Lung (tissue), 17 donors: ENCODE measurements at places on chromosomes 2 and 18.
A peak's percentile ranks its signal among the peaks of the same experiment; 100 is the strongest.

GRCh38 chr2:71891719-71892422 is 255.8 kb downstream of the CYP26B1 start:
- no peak overlapping the region for H3K4me3 ChIP-seq
- DNase-seq = no peak
- no peaks in the 10 kb centered on the region for H3K36me3 ChIP-seq
- H3K4me1 ChIP-seq = no peaks in the 10 kb centered on the region
- peaks cover 3% of the 10 kb centered on the region for H3K27me3 ChIP-seq

- DNase-seq = no peak
- H3K27ac ChIP-seq = no peak overlapping the region
- H3K36me3 ChIP-seq = no peaks in the 10 kb centered on the region
- H3K27me3 ChIP-seq = no peaks in the 10 kb centered on the region
Measured at GRCh38 chr2:122236152-122236874, 480.9 kb downstream of the TSN start.

- H3K27ac ChIP-seq = no peak overlapping the region
- peak; percentile 51 for DNase-seq
- no peak overlapping the region for H3K4me3 ChIP-seq
- H3K4me1 ChIP-seq = no peaks in the 10 kb centered on the region
Measured at GRCh38 chr2:169221745-169222369, 140.5 kb downstream of the LRP2 start.

GRCh38 chr2:149573760-149574159 is 13.8 kb downstream of the MMADHC start:
- H3K4me1 ChIP-seq = no peaks in the 10 kb centered on the region
- no peak overlapping the region for H3K27ac ChIP-seq
- H3K36me3 ChIP-seq = peaks cover 4% of the 10 kb centered on the region
- DNase-seq = no peak
- H3K27me3 ChIP-seq = no peaks in the 10 kb centered on the region
- H3K4me3 ChIP-seq = no peak overlapping the region

DNA sequence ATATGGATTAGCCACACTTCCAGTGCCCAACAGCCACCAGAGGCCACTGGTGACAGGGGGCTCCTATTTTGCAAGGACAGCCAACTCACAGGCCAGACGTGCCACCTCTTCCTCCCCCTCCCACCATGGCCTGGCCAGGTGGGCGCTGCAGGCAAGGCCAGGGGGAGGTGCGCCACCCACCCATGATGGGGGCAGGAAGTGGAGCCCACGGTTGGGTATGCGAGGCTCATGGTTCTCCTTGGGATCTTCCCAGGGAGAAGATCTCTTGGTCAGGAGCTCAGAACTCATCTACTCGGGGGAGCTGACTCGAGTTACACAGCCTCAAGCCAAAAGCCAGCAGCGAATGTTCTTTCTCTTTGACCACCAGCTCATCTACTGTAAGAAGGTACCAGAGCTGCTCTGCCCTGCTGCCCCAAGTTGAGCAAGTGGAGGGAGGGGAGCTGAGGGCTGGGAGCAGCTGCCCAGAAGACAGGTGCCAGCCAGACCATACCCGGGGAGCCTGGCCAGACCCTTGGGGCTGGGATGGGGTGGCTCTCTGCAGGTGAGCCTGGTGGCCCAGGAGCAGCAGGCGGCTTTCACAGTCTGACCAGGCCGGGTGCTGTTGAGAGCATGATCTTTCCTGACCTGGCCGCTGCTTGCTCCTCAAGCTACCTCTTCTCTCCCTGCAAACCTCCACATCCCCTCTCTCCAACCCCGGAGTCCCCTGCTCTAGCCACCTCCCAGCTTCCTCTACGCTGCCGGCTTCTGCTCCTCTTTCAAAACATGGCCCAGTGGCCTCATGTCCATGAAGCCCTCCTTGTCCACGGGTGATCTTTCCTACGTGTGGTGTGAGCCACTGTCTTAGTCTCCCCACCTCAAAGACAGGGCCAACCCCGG is 49.8 kb downstream of the FAM168B start:
- DNase-seq = no peak
- no peak overlapping the region for H3K27ac ChIP-seq
- peaks cover 20% of the 10 kb centered on the region for H3K36me3 ChIP-seq
- H3K27me3 ChIP-seq = peaks cover 12% of the 10 kb centered on the region
- no peak overlapping the region for H3K4me3 ChIP-seq

DNA sequence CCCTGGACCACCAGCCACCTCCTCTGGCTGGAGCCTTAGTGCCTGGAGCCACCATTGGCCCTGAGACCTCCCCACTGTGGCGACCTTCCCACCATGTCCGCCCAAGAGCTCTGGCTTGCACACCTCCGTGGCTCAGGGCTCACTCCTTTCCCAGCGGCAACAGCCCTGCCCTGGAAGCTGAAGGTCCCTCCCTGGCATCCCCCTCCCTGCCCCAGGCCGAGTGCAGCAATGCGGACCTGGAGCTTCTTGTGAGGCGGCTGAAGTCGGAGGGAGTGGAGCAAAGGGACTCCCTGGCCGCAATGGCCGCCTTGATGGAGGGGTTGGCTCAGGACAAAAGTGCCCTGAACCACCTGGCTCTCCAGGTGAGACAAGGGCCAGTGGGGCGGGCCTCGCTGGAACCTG is 28.6 kb downstream of the CROCC2 start:
- no peak overlapping the region for H3K4me3 ChIP-seq
- no peaks in the 10 kb centered on the region for H3K36me3 ChIP-seq
- no peaks in the 10 kb centered on the region for H3K4me1 ChIP-seq

DNA sequence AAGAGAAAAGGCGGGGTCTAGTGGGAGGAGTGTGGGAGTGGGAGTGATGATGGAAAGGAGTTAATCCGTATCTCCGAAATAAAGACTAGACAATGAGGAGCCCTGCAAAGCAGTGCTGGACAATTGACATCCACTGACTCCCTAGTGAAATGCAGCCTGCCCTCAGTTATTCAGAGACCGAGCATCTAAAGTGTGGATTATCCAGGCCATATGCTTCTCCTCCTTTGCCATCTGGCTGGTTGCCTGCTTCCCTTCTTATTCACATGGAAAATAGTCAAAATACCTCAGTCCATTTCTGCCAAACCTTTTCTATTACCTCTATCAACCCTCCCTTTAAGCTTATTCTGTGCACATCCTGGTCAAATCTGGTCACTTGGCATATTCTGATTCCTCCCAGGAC is 288.8 kb upstream of the SIX3 start:
- H3K27ac ChIP-seq = no peak overlapping the region
- no peak overlapping the region for H3K4me3 ChIP-seq
- H3K4me1 ChIP-seq = no peaks in the 10 kb centered on the region
- DNase-seq = peak; percentile 74

GRCh38 chr2:204143216-204144014 is 206.9 kb downstream of the ICOS start:
- DNase-seq = no peak
- H3K27ac ChIP-seq = no peak overlapping the region
- H3K4me1 ChIP-seq = no peaks in the 10 kb centered on the region
- H3K36me3 ChIP-seq = no peaks in the 10 kb centered on the region
- no peak overlapping the region for H3K4me3 ChIP-seq
- no peaks in the 10 kb centered on the region for H3K27me3 ChIP-seq

GRCh38 chr18:23540867-23541266 is 37.6 kb downstream of the RMC1 start:
- no peaks in the 10 kb centered on the region for H3K27me3 ChIP-seq
- peak; percentile 9 for DNase-seq
- H3K4me1 ChIP-seq = no peaks in the 10 kb centered on the region
- H3K4me3 ChIP-seq = no peak overlapping the region
- H3K27ac ChIP-seq = no peak overlapping the region

DNA sequence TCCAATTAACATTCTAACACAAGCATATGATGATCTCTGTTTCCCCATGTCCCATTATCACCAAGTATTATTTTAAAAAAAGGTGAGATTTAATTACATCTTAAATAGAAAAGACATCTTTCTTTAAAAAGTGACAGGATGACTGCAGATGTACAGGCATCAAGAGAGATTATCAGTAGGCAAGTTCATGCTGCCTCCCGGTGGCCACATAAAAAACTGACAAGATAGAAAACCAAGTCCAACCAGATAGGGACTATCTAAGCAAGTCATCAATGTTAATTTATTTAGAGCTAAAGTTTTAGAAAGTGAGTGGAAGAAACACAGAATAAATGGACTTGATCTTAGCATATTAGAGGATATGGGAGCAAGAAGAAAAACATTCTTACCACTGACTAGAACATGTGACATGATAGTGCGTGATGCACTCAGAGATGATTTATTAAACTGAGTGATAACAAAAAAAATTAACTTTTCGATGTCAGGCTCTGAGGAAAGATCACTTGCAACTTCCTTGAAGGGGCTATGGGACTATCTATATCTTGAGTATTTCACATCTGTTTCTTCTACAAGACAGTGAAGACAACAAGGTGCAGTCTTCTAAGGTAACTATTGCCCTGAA is 5.4 kb upstream of the TDRD15 start:
- no peaks in the 10 kb centered on the region for H3K4me1 ChIP-seq
- H3K36me3 ChIP-seq = no peaks in the 10 kb centered on the region
- DNase-seq = peak; percentile 19
- H3K27me3 ChIP-seq = no peaks in the 10 kb centered on the region
- no peak overlapping the region for H3K27ac ChIP-seq
- H3K4me3 ChIP-seq = no peak overlapping the region

DNA sequence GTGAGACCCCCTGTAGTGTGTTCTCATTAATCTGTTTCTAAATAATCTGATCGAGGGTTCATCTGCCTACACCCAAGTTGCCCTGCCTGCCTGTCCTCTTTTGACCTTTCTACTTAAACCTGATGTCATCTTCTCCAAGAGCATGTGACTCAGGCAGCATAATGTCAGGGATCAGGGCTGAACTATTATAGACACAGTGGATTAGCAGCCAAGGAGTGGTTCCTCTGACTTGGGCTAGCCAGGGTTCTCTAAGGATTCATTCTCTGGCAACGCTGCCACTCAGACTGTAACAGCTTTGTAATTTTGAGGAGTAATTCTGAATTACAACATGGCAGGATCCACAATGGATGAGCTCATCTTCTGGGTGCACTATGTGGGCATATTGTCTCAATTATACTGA is 124.0 kb downstream of the MDH1 start:
- no peak overlapping the region for H3K27ac ChIP-seq
- no peaks in the 10 kb centered on the region for H3K36me3 ChIP-seq
- DNase-seq = no peak
- peaks cover 5% of the 10 kb centered on the region for H3K4me1 ChIP-seq

GRCh38 chr2:134792186-134792585 is 46.2 kb upstream of the ACMSD start:
- H3K4me1 ChIP-seq = no peaks in the 10 kb centered on the region
- no peak for DNase-seq
- H3K36me3 ChIP-seq = no peaks in the 10 kb centered on the region
- no peak overlapping the region for H3K4me3 ChIP-seq
- no peak overlapping the region for H3K27ac ChIP-seq

GRCh38 chr2:16273111-16273510 is 332.8 kb downstream of the MYCN start:
- no peak overlapping the region for H3K27ac ChIP-seq
- no peaks in the 10 kb centered on the region for H3K27me3 ChIP-seq
- H3K4me3 ChIP-seq = no peak overlapping the region
- no peaks in the 10 kb centered on the region for H3K4me1 ChIP-seq
- H3K36me3 ChIP-seq = no peaks in the 10 kb centered on the region
- DNase-seq = no peak

DNA sequence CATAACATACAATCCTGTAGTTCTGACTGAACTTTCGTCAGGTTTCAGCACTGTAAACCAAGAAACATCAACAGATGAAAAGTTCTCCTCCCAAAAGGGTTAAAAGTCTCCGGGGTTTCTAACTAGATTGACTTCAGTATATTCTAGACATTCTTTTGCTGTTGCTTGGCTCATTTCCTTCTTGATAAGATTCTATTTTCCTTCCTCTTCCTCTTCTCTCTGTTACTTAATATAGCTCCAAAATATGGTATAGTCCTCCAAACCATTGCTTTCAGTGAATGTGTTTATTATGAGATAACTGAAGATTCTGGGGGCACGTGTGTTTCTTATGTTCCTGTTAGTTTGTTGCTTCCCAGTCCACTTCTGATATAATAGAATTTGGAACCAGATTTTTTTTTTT is 46.4 kb upstream of the MAP4K3 start:
- peaks cover 3% of the 10 kb centered on the region for H3K4me1 ChIP-seq
- DNase-seq = no peak
- H3K27ac ChIP-seq = no peak overlapping the region
- no peaks in the 10 kb centered on the region for H3K36me3 ChIP-seq
- no peaks in the 10 kb centered on the region for H3K27me3 ChIP-seq

- DNase-seq = no peak
- no peak overlapping the region for H3K4me3 ChIP-seq
Measured at GRCh38 chr2:65826567-65826966, 394.2 kb upstream of the SPRED2 start.

GRCh38 chr2:191247381-191248057 is 2.3 kb downstream of the MYO1B start:
- peaks cover 4% of the 10 kb centered on the region for H3K4me1 ChIP-seq
- no peak overlapping the region for H3K4me3 ChIP-seq
- no peaks in the 10 kb centered on the region for H3K27me3 ChIP-seq
